B cell (primary cell): ENCODE measurements at places on chromosomes 13 and 19. TPM values are rescaled to one million over a fixed set of nuclear protein-coding genes. Genes with fewer than 3 reads are reported as not detected.

GRCh38 chr13:53152057-53152421 lies 123.4 kb downstream of the OLFM4 start:
- H3K27ac ChIP-seq, result no peak overlapping the region
- no peaks in the 10 kb centered on the region for H3K27me3 ChIP-seq
- H3K36me3 ChIP-seq, result no peaks in the 10 kb centered on the region
- H3K4me3 ChIP-seq, result no peak overlapping the region

The ATG4D gene
- 58.8 and 59.2 TPM in 2 replicates for total RNA-seq

- peaks cover 46% of the 10 kb centered on the region for H3K4me1 ChIP-seq
- DNase-seq, result peak; percentile 64
- peaks cover 4% of the 10 kb centered on the region for H3K36me3 ChIP-seq
- H3K27ac ChIP-seq, result peak overlapping the region; percentile 100
- peak overlapping the region; percentile 98 for H3K4me3 ChIP-seq
Measured at GRCh38 chr13:30615866-30616541, 1.7 kb upstream of the USPL1 start.

The OSCAR gene
- not detected in 2 replicates for total RNA-seq

DNA sequence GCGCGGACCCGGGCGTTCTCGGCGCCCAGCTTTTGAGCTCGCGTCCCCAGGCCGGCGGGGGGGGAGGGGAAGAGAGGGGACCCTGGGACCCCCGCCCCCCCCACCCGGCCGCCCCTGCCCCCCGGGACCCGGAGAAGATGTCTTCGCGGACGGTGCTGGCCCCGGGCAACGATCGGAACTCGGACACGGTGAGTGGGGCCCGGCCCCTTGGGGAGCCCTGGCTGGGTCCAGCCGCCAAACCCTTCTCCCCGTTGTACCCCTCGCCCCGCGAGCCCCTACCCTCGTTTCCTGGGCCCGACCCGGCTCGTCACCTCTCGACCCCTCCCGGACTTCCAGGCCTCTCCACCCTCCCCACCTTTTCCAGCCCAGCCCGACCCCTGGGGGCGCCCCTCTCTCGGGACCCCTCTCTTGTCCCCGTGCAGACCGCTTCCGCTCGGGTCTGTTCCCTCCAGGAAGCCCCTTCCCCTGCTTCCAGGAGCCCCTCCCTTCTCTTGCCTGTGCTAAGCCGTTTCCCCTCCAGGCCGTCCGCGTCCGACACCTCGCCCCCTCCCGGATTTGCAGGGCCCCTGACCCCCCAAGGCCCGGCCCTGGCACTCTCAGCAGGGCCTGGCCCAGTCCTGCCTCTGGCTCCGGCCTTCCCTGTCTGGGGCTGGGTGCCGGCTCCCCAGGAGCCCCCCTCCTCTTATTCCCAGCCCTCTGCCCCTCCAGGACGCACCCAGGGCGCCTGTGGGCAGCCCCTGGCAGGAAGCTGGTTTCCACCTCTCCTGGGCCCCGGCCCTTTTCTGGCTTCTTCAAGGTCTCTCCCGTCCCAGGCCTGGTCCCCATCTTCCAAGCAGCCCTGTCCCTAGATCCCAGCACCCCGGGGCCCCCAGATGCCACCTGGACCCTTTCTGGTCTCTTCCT lies 632 bp downstream of the MARK4 start:
- H3K27me3 ChIP-seq, result no peaks in the 10 kb centered on the region
- H3K4me1 ChIP-seq, result peaks cover 25% of the 10 kb centered on the region
- H3K4me3 ChIP-seq, result peak overlapping the region; percentile 52
- H3K27ac ChIP-seq, result no peak overlapping the region

- no peaks in the 10 kb centered on the region for H3K4me1 ChIP-seq
- H3K27ac ChIP-seq, result no peak overlapping the region
- no peaks in the 10 kb centered on the region for H3K36me3 ChIP-seq
- no peak overlapping the region for H3K4me3 ChIP-seq
Measured at GRCh38 chr19:38707512-38708114, 36.7 kb downstream of the CAPN12 start.

GRCh38 chr19:49417088-49417487 lies 6.2 kb downstream of the PTH2 start:
- no peak overlapping the region for H3K4me3 ChIP-seq
- H3K27ac ChIP-seq, result no peak overlapping the region
- DNase-seq, result no peak
- no peaks in the 10 kb centered on the region for H3K36me3 ChIP-seq
- peaks cover 58% of the 10 kb centered on the region for H3K27me3 ChIP-seq

DNA sequence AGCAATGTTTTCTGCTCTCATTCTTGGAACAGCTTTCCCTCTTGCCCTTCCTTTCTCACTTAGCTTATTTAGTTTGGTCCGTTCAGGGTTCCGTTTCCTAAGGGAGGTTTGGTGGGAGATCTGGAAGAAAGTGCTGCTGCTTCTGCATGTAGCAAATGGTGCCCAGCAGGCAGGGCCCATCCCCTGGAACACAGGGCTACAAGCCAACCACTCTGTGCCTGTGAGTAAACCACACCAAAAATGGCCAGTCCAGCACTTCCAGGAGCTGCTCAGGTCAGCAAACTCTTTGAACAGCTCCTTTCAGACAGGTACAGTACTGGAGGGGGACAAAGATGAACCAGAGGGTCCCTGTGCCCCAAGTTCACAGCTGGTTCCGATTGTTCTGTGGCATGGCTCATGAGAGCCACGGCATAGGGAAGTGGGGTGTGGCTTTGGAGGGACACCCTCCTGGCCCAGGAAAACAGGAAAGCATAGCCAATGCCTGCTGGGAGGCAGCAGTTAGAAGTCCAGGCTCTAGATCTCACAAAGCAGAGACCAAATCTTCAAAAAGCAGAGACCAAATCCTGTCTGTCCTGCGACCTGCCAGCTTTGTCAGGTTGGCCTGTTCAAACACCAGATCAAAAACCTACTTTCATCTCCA lies 39.5 kb downstream of the FAM124A start:
- no peak overlapping the region for H3K4me3 ChIP-seq
- H3K27me3 ChIP-seq, result no peaks in the 10 kb centered on the region
- no peak overlapping the region for H3K27ac ChIP-seq
- no peaks in the 10 kb centered on the region for H3K4me1 ChIP-seq

DNA sequence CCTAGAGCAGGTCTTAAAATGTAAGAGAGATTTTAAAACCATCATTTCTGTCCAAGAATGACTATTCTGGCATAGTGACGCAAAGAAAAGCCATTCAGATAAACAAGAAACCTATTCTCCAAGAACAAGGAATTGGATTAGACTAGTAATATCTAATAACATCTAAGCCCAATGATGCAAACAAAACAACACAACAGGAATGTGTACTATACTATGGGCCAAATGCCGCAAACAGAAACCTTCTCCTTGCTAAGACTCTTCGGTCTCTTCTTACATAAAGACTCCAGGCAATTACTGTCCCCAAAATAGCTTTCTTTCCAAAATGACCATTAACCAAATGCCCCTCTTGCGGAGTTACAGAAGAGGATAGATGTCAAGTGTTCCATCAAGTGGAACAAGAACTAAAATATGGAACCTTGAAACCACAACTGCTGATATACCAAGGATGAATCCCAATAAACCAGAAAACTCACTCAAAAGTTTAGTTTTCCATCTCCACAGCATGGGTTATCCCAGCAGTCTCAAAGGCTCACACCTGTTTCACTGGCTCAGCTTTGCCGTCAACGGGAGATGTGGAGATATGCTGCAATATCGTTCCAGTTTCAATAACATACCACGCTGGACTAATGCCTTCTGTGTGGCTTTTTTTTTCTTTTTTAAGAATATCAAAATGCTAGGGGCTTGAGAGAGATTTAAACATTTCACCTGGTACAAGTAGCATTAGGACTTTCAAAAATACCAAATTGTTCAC lies 76.2 kb downstream of the FOXO1 start:
- H3K27me3 ChIP-seq, result no peaks in the 10 kb centered on the region
- peak overlapping the region; percentile 85 for H3K27ac ChIP-seq
- peaks cover 100% of the 10 kb centered on the region for H3K4me1 ChIP-seq
- peak overlapping the region; percentile 24 for H3K4me3 ChIP-seq
- no peak for DNase-seq
- no peaks in the 10 kb centered on the region for H3K36me3 ChIP-seq

DNA sequence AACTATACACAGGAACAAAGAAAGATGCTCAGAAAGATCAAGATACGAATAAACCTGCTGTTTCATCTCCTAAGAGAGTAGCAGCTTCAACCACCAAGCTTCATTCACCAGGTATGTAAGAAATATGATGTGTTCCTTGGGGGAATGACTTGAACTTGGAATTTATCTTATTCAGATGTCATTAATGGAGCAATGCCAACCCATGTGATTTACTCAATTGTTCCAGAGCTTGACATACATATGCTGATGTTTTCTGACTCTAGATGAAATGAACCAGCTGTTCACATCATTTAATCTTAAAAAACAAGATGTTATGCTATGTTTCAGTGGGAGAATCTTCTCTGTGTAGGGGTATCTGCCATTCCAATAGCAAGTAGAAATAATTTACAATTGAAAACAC lies 270.9 kb downstream of the SLC7A1 start:
- H3K36me3 ChIP-seq, result no peaks in the 10 kb centered on the region
- H3K4me3 ChIP-seq, result no peak overlapping the region
- no peaks in the 10 kb centered on the region for H3K27me3 ChIP-seq

DNA sequence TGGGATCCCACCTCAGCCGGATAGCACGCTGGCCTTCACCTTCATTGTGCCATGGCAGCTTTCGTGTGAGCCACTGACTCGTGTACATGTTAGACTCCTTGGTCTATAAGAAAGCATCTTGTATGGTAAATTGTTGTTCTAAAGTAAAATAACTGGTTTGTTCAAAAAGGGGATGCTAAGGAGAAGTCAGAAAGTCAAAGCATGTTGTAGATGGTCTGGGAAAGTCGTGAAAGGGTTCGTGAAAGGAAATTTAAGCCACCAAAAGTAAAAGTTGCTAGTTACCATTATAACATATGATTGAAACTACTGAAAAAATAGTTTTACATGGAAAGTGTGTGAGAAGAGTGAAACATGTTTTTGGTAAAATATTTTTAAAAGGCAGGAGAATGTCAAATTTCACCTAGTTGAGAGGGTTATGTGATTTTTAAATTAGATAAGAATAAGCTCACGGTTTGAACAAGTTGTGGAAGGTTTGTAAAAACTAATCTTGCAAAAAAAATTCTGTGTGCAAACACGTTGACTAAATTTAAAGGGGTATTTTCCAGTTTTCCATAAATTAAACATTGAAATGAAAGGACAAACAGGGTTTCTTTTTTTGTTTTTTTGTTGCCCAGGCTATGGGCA lies 23.4 kb downstream of the DPRX start:
- no peaks in the 10 kb centered on the region for H3K36me3 ChIP-seq
- H3K4me1 ChIP-seq, result no peaks in the 10 kb centered on the region
- no peaks in the 10 kb centered on the region for H3K27me3 ChIP-seq
- DNase-seq, result no peak
- no peak overlapping the region for H3K4me3 ChIP-seq
- no peak overlapping the region for H3K27ac ChIP-seq

DNA sequence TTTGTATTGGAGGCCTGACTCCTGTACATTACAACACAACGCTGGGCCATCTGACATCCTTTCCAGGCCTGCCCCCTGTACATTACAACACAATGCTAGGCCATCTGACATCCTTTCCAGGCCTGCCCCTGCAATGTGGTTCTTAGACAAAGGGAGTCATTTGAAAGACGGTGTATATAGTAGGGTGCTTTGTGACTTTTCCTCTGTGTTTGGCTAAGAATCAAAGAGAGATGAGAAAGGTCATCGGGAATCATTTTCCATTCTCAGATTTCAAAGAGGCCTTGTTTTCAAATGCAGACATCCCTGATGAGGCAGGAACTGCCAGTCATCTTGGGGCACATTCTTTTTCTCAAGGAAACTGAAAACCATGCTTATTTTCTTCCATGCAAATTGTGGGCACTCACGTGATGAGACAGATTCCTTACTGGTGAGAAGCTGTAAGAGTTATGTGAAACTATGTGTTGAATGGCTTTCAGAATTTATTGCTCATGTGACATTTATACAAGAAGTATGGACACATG lies 551.6 kb downstream of the MYO16 start:
- H3K4me1 ChIP-seq, result no peaks in the 10 kb centered on the region
- DNase-seq, result no peak
- H3K4me3 ChIP-seq, result no peak overlapping the region
- no peaks in the 10 kb centered on the region for H3K27me3 ChIP-seq
- H3K27ac ChIP-seq, result no peak overlapping the region
